ENCODE measurements at places on chromosomes 3 and 15.

GRCh38 chr3:11363715-11364114, 91.5 kb downstream of the ATG7 start:
- no peak for DNase-seq

DNA sequence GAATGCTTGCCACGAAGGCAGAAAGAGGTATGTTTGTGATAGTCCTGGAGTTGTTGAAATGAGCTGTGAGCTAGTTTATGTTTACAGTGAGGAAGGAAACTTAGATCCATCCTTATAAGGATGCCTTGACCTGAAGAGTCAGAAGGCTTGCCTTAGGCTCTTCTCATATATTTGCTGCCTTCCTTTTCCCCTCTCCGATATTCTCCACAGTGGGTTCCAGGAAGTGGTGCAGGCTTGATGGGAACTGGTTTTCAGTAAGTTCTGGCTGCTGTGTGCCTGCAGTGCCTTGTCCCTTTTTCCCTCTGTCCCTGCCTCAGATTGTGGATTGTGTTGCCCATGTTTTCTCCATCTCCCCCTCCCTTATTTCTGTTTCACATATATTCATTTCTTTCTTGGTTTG, 287.3 kb upstream of the UBE2E1 start:
- no peak for DNase-seq

DNA sequence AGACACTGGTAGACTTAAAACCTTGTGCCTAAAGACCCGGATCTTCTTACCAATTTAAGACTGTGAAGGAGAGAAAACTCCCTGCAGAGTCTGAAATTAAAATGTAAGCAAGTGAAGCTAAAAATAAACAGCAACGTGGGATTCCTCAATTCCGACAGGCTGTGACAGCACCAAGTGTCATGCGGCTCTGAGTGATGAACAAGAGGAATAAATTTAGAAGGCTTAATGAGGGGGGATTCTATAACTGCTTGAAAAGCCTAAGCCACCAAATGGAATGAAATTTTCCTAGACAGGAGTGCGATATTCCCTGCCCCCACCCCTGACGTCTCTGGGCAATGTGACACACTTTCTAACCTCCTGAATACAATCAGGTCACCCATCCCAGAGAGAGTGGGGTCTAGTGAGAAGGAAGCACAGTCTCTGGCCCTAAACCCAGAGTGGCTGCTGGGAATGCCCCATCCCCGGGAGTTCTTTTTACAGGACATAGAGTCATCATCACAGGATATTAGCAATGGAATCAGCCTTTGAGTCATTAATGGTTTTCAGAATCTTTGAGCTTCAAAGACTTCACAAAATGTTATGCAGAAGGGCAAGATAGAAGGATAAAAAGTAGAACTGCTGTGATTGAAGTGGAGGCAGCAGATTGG, 114.3 kb downstream of the EDEM1 start:
- no peak for DNase-seq

- DNase-seq: no peak
Measured at GRCh38 chr3:62718515-62719320, 156.5 kb downstream of the CADPS start.

- no peak for DNase-seq
Measured at GRCh38 chr3:175879417-175879816, 1020.3 kb downstream of the NAALADL2 start.

DNA sequence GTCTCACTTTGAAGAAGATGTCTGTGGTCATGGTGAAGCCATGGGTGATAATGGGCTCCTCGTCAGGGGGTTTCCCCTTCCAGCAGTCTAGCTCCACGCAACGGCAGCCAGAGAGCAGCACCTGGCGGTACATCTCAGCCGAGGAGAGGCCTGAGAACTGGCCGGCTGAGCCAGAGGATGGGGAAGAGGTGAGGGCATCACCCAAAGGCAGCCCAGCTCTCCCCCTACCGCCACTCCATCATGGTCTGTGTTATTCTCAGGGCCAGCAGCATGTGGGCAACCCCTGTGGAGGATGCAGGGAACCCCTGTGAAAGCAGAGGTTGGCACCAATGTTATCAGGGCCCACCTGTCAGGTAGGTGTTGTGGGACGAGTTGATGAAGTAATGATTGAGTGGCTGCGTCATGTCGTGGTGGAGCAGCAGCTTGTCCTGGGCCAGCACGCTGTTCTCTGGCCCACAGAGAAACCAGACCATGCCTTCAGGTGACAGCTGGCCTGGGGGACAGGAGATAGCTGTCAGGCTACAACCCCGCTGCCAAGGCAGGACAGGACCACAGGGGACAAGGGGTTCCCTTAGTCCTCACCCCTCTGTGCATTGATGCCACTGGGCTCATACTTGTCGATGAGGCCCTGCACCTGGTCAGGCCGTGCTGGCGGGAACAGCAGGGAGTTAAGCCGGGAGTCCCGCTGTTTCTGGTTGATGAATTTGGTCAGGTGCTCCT, 9.4 kb downstream of the PLCB2 start:
- DNase-seq: no peak
